ENCODE measurements at places on chromosomes 3 and 15. TPM values are rescaled to one million over a fixed set of nuclear protein-coding genes. Genes with fewer than 3 reads are reported as not detected.

Gene RTP3
- total RNA-seq, result not detected

Gene MYZAP
- 5.1 TPM for total RNA-seq

Gene IFT80
- 61.8 TPM for total RNA-seq

Gene GXYLT2
- 0.52 TPM for total RNA-seq

Gene INKA1
- not detected for total RNA-seq

- peak; percentile 11 for DNase-seq
- peaks cover 12% of the 10 kb centered on the region for H3K4me1 ChIP-seq
- no peaks in the 10 kb centered on the region for H3K36me3 ChIP-seq
- H3K27ac ChIP-seq, result peak overlapping the region; percentile 24
- no peak overlapping the region for H3K4me3 ChIP-seq
These were observed 189.1 kb upstream of the KBTBD8 start for GRCh38 chr3:66808891-66809594.

DNA sequence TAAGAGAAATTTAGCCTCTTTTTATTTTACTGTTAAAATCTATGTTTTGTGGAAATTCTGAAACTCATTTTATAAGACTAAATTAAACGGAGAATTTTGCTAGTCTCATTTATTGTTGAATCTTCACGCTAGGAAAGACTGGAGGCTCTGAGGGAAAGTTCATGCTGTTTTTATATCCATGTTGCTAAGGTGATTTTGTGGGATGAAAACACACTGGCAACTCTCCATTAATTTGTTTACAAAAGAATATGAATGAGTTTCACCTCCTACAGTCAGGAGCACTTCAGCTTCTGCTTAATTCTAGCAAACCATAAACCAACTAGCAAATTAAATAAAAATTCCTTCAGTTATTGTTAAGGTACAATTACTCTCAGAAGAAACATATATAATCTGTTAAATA is 195.4 kb downstream of the RAP2B start:
- no peak for DNase-seq
- H3K36me3 ChIP-seq, result no peaks in the 10 kb centered on the region
- H3K4me3 ChIP-seq, result no peak overlapping the region
- no peaks in the 10 kb centered on the region for H3K27me3 ChIP-seq
- peaks cover 8% of the 10 kb centered on the region for H3K4me1 ChIP-seq
- H3K27ac ChIP-seq, result no peak overlapping the region

DNA sequence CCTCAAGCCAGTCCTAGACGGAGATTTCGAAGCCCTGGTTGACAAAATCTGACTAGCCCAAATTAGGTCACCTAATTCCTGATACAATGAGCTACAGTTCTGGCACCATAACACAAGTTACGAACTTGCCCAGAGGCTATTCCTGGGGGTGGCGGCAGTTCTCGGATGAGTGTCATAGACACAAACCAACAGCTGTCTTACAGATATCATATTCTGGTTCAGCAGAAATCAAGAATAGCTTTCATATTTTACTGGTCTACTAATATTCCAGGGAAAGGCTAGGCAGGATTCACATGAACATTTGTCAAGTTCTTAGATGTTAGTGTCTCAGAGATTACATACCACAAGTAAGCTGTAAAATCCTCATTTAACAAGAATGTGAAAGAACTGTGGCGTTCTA is 8.8 kb downstream of the ANAPC13 start:
- no peaks in the 10 kb centered on the region for H3K36me3 ChIP-seq
- no peaks in the 10 kb centered on the region for H3K27me3 ChIP-seq
- H3K27ac ChIP-seq, result no peak overlapping the region
- no peak overlapping the region for H3K4me3 ChIP-seq

- no peak overlapping the region for H3K27ac ChIP-seq
- no peaks in the 10 kb centered on the region for H3K36me3 ChIP-seq
- no peak for DNase-seq
- H3K4me1 ChIP-seq, result no peaks in the 10 kb centered on the region
- no peak overlapping the region for H3K4me3 ChIP-seq
These were observed 17.1 kb upstream of the EPB42 start for GRCh38 chr15:43237842-43238470.

DNA sequence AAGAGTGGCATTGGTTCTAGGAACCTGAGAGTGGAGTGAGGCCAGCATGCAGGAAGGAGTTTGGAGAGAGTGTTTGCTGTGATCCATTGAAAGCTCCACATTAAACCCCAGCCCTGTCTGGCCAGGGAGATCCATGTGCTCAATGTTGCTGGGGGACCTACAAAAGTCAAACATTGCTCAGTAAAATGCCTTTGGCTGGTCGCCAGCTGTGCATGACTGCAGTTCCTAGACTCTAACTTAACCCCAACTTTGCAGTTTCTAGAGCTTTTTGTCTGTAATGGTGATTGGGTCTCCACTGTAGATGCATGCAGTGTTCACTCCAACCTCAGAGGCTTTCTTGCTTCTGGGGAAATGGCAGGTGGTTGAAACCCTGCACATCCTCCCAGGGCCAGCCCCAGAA is 99.7 kb upstream of the ABHD17C start:
- no peak overlapping the region for H3K4me3 ChIP-seq
- peak overlapping the region; percentile 73 for H3K27ac ChIP-seq
- peak; percentile 28 for DNase-seq
- peaks cover 14% of the 10 kb centered on the region for H3K36me3 ChIP-seq

DNA sequence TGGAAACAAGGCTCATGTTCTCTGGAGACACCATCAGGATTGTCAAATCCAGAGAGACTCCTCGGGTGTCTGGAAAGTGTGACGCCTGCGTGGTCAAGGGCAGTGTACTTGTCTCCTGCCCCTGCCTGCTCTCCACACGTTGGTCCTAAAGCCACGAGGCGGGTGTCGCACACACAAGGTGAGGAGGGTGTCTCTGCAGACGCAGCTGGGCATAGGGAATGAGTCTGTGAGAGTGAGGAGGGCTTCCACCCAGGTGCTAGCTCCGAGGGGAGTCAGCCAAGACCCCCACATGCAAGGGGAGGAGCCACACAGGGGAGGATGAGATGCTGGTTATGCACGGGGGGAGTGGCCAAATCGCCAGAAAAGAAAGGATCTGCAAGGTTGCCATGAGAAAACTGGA is 27.9 kb upstream of the OCA2 start:
- H3K4me1 ChIP-seq, result no peaks in the 10 kb centered on the region
- no peaks in the 10 kb centered on the region for H3K27me3 ChIP-seq
- no peak for DNase-seq
- peaks cover 4% of the 10 kb centered on the region for H3K36me3 ChIP-seq
- H3K27ac ChIP-seq, result no peak overlapping the region

- H3K4me3 ChIP-seq, result no peak overlapping the region
- peaks cover 53% of the 10 kb centered on the region for H3K27me3 ChIP-seq
- no peaks in the 10 kb centered on the region for H3K36me3 ChIP-seq
These were observed 15.4 kb upstream of the KLF15 start for GRCh38 chr3:126372413-126373145.

DNA sequence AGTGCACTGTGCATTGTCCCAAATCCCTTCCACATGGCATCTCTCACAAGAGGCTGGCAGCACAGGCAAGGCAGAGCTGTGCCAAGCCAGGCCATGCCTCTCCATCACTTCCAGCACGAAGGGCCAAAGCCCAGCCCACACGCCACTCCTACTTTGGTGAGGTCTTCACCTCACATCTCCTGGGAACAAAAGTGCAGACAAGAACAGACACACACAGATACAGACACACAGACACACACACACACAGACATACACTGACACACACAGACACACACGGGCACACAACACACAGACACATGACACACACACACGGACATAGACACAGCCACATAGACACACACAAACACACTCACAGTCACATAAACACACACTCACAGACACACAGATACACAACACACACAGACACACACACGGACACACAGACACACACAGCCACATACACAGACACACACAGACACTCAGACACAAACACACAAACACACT is 233.3 kb downstream of the UACA start:
- H3K4me1 ChIP-seq, result peaks cover 31% of the 10 kb centered on the region
- no peak for DNase-seq
- no peaks in the 10 kb centered on the region for H3K36me3 ChIP-seq
- peaks cover 34% of the 10 kb centered on the region for H3K27me3 ChIP-seq
- H3K27ac ChIP-seq, result no peak overlapping the region

DNA sequence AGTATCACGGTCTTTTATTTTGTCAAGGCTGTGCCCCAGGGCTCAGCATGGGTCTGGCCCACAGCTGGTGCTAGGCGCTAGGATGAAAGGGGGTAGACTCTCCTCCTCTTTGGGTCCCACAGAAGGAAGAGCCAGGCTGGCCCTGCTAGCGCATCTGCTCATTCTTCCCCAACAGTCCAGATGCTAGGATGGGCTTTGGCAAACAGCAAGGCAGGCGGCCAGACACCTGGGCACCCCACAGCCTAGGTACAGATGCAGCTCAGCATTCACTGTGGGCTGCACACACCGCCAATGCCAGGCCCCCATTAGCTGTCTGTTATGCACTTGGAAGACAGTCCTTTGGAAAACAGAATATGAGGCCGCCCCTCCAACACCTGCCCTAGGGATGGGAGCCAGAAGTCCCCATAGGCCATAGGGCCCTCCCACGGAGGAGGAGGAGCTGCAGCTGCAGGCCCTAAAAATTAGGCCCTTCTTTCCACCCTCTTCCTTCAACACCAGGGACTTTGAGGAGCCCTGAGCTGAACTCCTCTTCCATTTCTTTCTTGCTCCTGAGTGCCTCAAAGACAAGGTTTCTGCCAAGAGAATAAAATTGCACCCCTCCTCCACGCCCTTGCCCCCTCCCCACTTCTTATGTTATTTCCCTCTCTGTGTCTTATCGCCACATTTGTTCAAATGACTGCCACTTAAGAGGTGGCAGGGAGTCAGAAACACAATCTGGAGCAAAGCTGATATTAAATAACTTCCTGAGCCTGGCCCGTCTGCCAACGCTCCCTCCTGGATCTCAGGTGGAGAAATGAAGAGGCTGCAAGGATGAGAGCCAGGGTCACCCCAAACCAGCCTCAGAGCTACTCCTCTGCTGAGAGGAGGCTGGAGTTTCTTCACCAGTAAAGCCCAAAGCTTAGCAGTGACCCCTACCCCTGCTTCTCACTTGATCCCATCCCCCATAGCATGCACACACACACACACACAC is 13.7 kb downstream of the NTRK3 start:
- no peak overlapping the region for H3K4me3 ChIP-seq
- peaks cover 6% of the 10 kb centered on the region for H3K36me3 ChIP-seq
- H3K4me1 ChIP-seq, result peaks cover 8% of the 10 kb centered on the region
- H3K27me3 ChIP-seq, result peaks cover 44% of the 10 kb centered on the region
- no peak overlapping the region for H3K27ac ChIP-seq

DNA sequence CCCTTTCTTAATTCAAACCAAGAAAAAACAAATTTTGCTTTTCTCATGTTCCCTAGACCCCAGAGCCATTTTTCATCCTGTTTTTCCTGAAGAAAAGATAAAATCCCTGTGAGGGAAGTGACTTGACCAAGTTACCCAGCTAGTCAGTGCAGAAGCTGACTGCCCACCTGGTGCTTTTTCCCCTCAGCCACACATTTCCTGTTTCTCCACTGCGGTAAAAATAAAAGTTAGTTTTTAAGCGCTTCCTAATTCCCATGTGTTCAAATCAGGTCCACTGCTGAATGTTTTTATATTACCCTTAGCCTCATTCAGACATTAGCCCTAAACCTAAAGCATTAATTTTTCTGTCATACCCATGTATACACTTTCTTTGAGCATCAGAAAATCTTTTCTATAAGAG is 26.1 kb downstream of the PPP2R3A start:
- H3K27me3 ChIP-seq, result no peaks in the 10 kb centered on the region
- H3K27ac ChIP-seq, result peak overlapping the region; percentile 85
- H3K4me1 ChIP-seq, result peaks cover 37% of the 10 kb centered on the region
- H3K36me3 ChIP-seq, result peaks cover 5% of the 10 kb centered on the region

- H3K27me3 ChIP-seq, result no peaks in the 10 kb centered on the region
- H3K36me3 ChIP-seq, result no peaks in the 10 kb centered on the region
- DNase-seq, result no peak
- no peaks in the 10 kb centered on the region for H3K4me1 ChIP-seq
- H3K27ac ChIP-seq, result no peak overlapping the region
These were observed 89.5 kb downstream of the CHRNA7 start for GRCh38 chr15:32119694-32120330.

- no peak overlapping the region for H3K4me3 ChIP-seq
- H3K4me1 ChIP-seq, result no peaks in the 10 kb centered on the region
- H3K36me3 ChIP-seq, result no peaks in the 10 kb centered on the region
These were observed 7.1 kb upstream of the ST6GAL1 start for GRCh38 chr3:186923241-186923640.

DNA sequence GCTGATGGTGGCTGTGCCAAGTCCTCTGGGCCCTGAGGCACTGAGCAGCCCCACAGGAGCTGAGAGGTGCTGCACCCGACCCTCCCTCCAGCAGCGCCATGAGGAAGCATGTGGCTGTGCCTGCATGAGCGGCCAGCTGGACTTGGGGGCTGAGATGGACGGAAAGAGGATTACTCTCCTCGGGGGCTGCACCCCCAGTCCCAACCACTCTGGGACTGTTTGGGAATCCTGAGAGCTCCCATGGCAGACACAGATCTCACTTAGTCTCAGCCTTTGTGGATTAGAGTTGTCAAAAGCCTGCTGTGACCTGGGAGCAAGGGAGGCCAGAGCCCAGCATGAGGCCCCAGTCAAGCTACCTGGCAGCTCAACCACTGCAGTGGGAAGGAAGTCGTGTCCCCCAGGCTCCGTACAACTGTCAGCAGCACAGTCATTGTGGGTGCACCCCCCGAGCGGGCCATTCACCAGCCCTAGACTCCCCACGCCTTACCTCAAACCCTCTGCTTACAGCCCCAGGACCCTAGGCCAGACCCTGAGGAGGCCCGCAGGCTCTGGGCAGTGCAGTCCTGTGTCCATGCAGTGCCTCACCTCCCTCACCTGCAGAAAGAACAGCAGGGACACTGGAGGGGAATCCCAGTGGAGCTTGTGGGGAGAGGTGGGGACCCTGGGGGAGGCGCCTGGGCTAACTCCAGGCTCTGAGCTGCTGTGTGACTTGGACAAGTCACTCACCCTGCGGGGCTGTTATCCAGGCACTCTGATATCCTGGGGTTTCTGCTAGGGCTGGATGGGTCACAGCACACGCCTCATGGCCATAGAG is 17.1 kb downstream of the PRR23E start:
- H3K4me1 ChIP-seq, result no peaks in the 10 kb centered on the region
- no peaks in the 10 kb centered on the region for H3K36me3 ChIP-seq
- H3K4me3 ChIP-seq, result no peak overlapping the region
- no peak overlapping the region for H3K27ac ChIP-seq

- H3K27me3 ChIP-seq, result peaks cover 9% of the 10 kb centered on the region
- H3K27ac ChIP-seq, result no peak overlapping the region
- H3K4me1 ChIP-seq, result no peaks in the 10 kb centered on the region
- H3K4me3 ChIP-seq, result no peak overlapping the region
These were observed 54.0 kb upstream of the POMGNT2 start for GRCh38 chr3:43159876-43160255.

- no peak for DNase-seq
- H3K4me1 ChIP-seq, result peaks cover 17% of the 10 kb centered on the region
- no peak overlapping the region for H3K4me3 ChIP-seq
- H3K36me3 ChIP-seq, result no peaks in the 10 kb centered on the region
These were observed 283.9 kb upstream of the THBS1 start for GRCh38 chr15:39296955-39297354.

DNA sequence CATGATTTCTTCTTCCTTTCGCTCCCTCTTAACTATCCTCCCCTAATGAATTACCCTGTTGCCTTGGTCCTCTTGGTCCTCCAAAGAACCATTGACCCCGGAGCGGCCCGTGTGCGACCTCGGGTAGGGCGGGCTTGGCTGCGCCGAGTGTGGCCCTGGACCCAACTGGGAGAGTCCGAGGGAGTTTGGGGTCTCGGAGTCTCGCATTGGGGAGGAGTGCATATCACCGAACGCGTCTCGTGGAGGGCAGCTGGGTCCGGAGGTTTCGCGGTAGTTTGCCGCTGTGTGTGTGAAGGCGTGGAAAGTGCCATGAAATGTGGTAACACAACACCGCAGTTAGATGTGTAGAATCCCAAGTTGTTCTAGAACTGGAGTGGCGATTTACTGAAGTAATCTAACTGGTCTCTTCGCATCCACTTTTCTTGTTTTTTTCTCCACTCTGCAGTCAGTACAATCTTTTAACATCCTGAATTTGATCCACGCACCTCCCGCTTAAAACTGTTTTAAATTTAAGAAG is 363 bp downstream of the GTF2E1 start:
- peaks cover 31% of the 10 kb centered on the region for H3K36me3 ChIP-seq
- peaks cover 20% of the 10 kb centered on the region for H3K4me1 ChIP-seq
- no peaks in the 10 kb centered on the region for H3K27me3 ChIP-seq
- no peak for DNase-seq
- H3K27ac ChIP-seq, result peak overlapping the region; percentile 75

Data from Calu3 (cell line).